ENCODE measurements at places on chromosomes 6 and 20.

- no peak for DNase-seq
Observed at GRCh38 chr20:37220731-37221130, 40.9 kb downstream of the GHRH start.

DNA sequence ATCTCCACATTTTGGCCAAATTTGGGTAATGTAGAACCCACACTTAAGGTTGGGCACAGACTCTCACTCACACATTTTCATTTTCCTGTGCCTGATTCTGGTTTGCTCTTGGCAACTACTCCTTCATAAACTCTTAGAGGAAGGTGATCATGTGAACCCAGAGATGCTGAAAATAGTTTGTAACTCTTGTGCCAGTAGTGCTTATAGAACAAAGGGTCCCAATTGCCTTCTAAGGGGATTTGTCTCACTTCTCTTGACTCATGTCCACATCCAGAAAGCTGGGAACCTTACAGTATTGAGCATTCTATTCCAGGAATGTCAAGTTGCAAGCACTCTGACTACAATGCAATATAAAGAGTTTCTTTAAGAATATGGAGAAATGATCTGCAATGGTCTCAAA lies 62.0 kb upstream of the TASP1 start:
- DNase-seq = no peak

DNA sequence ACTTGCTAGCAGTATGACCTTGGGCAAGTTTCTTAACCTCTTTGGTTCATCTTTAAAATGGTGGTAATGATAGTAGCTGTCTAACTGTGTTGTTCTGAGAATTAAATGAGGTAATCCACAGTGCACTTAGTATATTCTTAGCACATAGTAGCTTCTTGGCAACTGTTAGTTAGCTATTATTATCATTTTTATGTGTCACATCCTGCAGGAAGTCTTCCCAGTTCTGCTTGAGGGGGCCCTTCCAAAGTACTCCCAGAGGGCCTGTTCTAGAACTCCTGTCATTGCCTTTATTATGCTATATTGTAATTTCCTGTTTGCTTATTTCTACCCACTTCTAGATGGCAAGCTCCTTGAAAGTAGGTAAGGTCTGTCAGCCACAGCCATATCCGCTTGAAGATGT lies 30.6 kb downstream of the ANKS1A start:
- DNase-seq = no peak

DNA sequence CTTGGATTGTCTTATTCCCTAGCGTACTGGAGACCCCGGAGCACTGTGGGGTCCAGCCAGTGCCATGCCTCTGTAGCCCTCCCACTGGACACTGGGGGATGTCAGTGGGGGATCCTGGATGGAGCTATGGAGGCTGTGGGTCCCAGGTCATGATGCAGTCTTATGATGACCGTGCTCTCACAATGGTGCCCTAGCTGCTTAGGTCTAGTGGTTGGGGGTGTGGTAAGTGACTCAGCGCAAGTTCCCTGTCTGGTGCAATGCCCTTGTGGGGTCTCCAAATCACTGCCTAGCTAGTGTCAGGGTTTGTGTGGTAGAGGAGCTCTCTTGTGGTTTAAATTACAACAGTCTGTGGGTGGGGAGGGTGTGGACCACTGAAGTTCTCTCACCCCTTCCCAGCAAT lies 135.4 kb downstream of the CDC5L start:
- DNase-seq = peak; percentile 67

DNA sequence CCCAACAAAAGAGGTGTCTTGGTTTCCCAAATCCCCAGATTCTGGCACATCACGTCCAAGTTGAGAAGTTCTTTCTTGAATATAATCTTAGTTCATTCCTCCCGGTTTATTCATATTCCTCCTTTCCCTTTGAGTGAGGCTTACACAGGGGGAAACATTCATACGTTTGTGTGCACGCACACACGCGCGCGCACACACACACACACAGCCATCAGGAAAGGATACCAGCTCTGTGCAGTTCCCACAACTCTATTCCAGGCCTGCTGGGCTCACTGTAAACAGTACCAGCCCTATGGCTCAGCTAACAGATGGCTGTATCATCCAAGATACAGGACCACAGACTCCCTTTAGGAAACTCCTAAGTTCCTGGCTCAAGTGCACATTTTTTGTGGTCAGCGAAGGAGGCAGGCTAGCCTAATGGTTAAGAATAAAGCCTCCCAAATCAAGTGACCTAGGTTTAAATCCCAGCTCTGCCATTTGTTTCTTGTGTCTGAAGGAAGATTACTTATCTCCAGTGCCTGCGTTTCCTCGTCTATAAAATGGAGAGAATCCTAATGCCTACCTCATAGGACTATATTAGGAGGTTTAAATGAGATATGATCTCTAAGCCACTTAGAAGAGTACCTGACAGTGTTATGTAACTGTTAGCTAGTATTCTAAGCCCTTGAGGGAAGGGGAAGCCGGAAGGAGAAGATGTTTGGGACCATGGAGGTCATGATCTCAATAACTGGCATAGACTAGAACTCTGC lies 3.7 kb upstream of the TAF8 start:
- no peak for DNase-seq

DNA sequence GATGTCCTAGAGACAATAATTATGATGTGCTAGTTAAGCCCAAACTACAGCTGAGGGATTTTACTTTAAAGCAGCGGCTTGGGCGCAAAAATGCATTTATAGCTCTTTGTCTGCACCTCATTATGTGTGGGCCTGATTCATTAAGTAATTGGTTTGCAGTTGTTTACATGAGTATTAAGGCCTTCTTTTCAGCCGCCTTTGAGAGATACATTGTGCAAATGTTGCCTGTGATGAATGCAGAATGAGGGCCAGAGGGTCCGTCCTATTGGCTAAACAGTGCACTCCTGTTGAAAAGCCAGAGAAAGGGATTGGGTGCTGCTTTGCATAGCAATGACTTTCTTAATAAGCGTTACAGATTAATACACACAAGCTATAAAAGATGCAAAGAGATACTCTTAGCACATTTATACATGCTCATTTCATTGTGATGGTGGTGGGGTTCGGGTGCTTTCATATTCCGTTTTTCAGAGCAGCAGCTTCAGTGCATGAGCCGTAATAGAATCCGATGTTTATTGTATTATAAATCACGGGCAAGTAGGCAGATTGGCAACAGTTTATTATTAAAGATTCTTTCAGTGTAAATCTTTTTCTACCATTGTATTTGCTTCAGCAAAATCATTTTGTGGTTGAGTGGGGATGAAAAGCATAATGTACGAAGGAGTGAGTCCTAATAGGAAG lies 68.2 kb upstream of the XRN2 start:
- DNase-seq = no peak

DNA sequence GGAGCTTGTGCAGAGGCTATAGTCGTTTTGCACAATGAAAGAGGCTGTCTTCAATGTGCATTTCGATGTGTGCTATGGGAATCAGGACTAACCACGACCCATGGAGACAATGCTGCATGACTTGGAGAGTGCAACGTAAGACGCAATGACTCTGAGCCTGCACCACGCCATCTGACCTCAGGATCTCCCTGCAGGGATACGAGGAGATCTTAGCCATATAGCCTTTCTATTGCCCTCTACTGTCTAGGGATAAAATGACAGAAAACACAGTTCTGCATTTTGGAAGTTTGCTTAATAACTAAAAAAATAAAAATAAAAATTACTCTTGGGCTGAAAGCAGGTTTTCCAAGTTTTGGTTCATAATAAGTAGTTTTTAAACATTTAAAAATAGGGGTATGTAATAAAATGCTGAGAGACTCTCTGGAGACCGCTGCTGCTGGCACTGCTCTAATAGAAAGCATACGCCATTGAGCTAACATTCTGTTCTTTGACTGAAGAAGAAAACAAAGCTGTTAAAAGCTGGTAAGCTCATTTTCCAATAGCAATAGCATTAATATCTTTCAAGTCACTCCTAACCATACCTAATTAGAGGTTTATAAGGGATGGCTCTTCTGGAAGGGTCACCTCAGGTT lies 87.2 kb downstream of the PDE7B start:
- DNase-seq = no peak

DNA sequence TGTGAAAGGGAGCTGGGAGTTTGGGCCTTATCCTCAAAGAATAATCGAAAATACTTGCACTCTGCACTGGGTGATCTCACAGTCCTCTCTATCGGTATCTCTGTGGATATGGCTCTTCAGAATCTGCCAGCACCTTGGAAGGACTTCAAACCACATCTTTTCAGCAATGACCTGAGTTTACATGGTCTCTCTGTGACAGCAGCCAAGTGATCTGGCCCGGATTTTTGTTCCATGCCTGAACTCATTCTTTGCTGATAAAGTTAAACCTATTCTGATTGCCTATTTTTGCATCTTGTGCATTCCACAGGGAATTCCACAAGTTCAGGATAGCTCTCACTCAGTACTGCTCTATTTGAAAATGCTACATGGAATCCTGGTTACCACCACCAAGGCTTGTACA lies 98.9 kb downstream of the HDGFL1 start:
- DNase-seq = no peak

GRCh38 chr6:105873799-105874198 lies 212.3 kb upstream of the PRDM1 start:
- no peak for DNase-seq

DNA sequence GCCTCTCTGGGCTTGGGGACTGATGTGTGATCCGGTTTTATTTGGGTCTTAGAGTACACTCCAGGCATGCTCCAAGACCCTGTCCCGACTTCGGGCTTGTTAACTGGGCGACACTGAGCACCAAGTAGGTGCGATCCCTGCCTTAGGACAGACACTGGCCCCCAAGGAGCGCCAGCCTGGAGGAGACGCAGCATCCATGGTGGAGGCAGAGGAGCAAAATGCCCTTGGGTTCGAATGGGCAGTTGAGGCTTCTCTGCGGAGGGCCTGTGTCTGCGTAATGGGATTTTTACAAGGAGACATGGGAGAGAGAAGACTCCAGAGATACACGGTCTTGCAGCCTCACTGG lies 593 bp upstream of the LEMD2 start:
- DNase-seq = no peak

DNA sequence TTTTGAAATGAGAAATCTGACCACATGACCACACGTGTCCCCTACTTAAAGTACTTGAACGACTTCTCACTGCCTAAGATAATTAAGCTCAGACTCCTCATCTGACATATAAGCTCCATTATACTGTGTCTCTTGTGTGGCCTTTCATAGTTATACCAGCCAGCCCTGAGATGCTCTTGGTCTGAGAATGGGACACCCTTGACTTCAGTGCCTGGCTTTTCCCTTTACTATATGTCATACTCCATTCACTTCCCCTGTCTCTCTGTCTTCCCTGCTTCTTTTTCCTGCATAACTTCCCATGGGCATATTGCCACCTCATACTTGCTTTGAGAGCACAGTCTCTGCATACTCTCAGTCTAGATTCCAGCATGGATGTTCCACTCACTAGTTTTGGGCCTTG lies 53.4 kb upstream of the TINAG start:
- DNase-seq = no peak

- DNase-seq = no peak
Observed at GRCh38 chr6:96826865-96827264, 10.4 kb downstream of the GPR63 start.

DNA sequence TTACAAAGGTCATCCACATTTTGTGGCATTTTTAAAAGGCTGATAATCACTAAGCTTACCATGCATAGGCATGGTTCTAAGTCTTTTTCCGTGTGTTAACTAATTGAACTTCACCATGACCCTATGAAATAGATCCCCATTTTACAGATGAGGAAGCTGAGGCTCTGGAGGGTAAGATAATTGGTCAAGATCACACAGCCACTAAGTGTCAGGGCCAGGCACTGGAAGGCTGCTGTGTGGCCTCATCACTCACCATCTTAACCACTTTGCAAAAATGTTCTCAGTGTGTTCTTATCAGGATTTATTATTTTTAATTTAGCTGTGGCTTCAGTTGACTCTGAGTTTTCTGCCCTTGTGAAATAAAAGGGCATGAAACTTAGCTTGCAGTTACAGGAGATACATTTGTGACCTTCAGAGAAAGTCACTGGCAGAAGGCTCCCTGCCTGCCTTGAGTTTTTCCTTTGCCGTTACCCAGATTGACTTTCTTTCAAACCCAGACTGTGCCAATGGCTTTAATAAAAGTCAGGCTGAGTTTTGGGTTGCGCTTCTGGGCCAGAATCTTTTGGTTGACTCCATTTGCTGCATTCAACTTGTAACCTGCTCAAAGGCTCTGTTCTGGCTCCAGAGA lies 82.0 kb downstream of the EZR start:
- DNase-seq = no peak

- DNase-seq = no peak
Observed at GRCh38 chr6:87756858-87757257, 54.8 kb upstream of the AKIRIN2 start.

DNA sequence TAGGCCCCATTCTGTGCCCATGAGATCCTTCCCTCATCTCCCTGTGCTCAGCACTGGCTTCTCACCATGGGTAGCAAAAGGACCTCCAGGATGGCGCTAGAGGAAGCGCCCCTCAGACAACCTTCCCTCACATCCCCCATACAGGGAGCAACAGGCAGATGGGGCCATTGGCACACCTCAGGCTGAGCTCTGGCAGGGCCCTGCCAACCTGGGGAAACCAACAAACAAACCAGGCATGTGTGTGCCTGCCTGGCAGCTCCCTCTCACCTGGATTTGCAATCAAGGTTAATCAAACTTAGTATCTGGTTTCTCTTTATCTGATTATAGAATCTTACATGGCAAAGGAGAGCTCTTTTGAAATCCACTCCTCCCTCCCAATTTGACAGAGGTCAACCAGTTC lies 134.9 kb downstream of the SLC23A2 start:
- DNase-seq = no peak

- no peak for DNase-seq
Observed at GRCh38 chr6:50762798-50763197, 49.5 kb downstream of the TFAP2D start.

GRCh38 chr6:121823437-121823851 lies 388.0 kb downstream of the GJA1 start:
- DNase-seq = no peak

DNA sequence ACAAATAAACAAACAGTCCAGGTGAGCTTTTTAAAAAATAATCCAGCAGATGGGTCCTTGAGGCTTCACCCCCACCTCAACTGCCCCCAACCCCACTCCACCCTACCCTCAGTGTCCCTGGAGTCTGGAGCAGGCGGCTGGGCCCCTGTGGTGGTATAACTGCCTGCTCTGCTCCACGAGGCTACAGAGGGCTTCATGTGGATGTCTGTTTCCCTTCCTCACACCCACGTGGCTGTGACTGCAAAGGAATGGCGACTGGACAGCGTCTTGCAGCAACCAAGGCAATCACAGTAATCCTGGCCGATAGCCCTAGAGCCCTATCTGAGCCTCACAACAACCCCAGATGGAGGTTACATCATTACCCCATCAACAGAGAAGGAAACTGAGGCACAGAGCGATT lies 76.5 kb downstream of the SLC2A10 start:
- no peak for DNase-seq

- DNase-seq = no peak
Observed at GRCh38 chr20:51484141-51484815, 58.2 kb downstream of the NFATC2 start.

DNA sequence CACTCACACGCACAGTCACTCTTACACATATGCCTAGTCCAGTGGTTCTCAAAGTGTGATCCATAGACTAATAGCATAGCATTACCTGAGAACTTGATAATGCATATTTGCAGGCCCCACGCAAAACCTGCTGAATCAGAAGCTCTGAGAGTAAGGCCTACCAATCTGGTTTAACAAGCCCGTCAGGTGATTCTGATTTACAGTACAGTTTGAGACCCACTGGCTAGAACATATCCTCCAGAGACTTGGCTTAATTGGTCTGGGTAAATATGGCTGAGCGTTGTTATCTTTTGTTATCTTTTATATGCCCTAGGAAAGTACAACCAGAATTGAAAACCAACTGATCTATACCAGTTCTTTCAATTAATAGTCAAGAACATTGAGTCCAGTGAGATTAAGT lies 9.6 kb downstream of the TSPYL4 start:
- no peak for DNase-seq

GRCh38 chr6:15968519-15968918 lies 160.4 kb upstream of the MYLIP start:
- DNase-seq = no peak

Measured in vagina (tissue), 2 donors.